NCI-H510A (cell line): ENCODE measurements at places on chromosomes 2 and 18.

GRCh38 chr18:48216639-48217257 lies 192.4 kb downstream of the ZBTB7C start:
- peak; percentile 68 for DNase-seq

- no peak for DNase-seq
Measured at GRCh38 chr2:100620481-100620880, 57.7 kb downstream of the PDCL3 start.

- no peak for DNase-seq
Measured at GRCh38 chr2:133773854-133774653, 205.8 kb upstream of the NCKAP5 start.

- no peak for DNase-seq
Measured at GRCh38 chr2:149023091-149023490, 15.4 kb upstream of the LYPD6B start.

DNA sequence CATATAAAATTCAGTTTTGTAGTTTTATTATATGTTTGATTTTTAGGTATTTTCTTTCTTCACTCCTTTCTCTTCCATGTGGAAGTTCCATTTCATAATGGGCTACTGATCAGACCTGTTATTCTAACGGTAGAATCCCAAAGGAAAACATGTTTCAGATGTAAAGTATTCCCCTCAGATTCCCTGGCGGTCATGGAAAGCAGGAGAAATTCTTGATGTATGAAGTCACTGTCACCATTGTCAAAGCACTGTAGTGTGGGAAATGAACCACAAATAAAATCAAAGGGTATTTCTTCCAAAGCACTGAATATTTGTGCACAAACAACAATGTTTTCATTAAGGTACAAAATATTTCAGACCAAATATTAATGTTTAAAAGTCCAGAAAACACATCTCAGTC lies 237.3 kb upstream of the KLHL14 start:
- DNase-seq: no peak

DNA sequence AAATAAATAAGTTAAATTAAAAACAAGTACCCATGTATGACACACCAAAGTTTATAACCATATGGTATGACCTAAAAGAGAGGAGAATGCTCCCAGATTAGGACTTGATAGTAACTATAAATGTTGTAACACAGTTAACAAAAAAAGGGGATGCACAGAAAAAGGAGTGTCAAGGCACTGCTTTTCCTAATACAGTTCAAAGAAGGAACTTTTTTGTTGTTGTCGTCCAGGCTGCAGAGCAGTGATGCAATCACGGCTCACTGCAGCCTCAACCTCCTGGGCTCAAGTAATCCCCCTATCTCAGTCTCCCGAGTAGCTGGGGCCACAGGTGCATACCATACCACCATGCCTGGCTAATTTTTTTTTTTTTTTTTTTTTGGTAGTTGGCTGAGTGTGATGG lies 2.7 kb downstream of the NARS1 start:
- no peak for DNase-seq

DNA sequence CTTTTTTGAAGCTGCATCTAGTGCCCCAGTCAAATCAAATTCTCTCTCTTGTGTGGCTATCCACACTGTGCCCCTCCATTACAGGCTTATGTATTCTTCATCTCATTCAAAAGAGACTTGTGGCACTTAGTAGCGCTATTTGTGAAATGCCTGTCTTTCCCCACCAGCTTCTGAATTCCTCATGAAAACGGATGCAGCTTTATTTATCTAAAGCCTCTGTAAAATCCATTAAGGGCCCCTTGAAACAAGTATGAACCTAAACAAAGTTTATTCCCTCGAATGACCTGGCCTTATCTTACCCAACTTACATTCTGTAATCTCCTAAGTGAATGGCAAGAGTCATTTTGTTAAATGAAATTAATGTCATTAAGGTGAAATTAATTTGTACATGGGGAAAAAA lies 417.4 kb upstream of the PIK3C3 start:
- DNase-seq: no peak

DNA sequence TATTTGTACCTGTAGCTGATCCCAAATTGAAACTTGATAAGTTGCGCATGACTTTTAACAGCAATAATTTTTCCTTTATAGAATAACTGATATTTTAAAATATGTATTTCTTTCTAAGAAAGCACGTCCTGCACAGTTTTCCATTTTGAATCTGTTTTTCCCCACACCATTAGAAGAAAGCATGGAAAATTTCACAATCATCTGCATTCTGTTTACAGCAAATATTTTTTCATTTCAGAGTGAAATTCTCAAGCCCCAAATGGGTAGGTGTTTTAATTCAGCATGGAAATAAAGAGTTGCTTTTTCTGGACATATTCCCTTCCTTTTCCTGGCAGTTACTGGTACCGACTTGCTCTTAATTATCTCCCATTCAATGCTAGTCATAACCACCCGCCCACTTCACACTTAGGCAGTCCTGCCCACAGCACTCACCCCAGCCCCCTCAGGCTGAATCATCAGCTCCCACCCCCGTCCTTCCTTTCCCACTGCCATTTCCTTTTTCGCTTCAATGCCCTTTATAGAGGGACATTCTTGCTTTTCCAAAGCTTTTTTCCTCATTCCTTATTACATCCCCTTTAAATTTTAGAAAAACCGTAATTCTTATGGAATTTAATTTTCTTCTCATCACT lies 89.2 kb upstream of the GLS start:
- DNase-seq: no peak

- DNase-seq: no peak
Measured at GRCh38 chr2:15692551-15693377, 101.1 kb downstream of the DDX1 start.

DNA sequence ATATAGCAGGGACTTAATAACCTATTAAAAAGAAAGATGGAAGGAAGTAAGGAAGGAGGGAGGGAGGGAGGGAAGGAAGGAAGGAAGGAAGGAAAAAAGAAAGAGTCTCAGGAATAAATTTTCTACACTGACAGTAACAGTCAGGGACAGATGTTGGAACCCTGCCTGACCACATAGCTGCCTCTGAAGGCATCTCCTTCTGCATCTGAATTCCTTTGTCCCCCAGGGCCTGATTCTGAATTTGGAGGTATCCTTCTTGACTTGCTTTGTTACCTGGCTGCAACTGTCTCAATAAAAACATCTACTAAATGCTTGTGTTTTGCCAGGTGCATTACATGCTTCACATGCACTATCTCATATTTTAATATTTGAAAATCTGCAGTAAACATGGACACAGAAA lies 17.4 kb upstream of the LRATD1 start:
- DNase-seq: no peak

GRCh38 chr2:3427272-3427671 lies 47.8 kb downstream of the TRAPPC12 start:
- peak; percentile 31 for DNase-seq

GRCh38 chr2:207632575-207633493 lies 7.6 kb upstream of the METTL21A start:
- no peak for DNase-seq

DNA sequence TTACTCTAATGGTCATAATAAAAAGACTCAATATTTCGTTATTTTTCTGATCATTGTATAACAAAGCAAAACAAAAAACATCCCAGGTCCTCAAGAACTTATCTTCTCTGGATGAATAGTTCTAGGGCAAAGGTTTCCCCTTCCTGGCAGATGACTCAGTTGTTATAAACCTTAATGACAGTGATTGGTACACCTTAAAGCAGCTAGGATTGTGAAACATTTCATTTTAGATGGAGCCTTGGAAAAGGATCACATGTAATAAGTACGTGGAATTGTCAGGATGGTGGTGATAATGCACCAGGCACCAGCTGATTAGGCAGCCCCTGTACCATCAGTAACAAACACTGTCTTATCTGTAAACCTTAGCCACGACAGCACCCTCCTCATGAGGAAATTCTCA lies 47.2 kb downstream of the MEP1B start:
- no peak for DNase-seq

DNA sequence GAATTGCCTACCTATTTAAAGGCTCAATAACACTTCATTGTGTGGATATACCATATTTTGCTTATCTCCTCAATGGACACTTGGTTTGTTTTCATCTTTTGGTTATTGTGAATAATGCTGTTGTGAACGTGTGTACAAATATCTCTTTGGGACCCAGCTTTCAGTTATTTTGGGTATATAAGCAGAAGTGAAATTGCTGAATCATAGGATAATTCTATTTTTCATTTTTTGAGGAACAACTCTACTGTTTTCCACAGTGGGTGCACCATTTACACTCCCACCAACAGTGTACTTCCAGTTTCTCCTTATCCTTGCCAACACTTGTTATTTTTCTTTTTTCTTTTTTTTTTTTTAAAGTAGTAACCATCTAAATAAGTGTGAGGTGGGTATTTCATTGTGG lies 29.0 kb downstream of the PTPN4 start:
- DNase-seq: no peak

DNA sequence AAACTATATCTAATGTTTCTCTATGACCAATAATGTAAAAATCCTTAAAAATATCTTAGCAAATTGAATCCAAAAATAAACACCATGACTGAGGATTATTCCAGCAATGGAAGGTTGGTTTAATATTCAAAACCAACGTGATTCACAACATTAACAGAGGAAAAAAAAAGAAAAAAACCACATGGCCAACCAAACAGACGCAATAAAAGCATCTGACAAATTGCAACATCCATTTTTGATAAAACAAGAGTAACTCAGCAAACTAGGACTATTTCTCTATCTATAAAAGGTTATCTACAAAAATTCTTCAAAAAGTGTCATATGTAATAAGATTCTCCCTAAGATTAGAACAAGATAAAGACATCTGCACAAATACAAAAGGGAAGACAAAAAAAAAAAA lies 28.9 kb downstream of the PPP3R1 start:
- no peak for DNase-seq

- no peak for DNase-seq
Measured at GRCh38 chr2:84891355-84892010, 10.6 kb upstream of the TRABD2A start.

GRCh38 chr18:6327895-6328620 lies 86.7 kb downstream of the L3MBTL4 start:
- DNase-seq: no peak

- DNase-seq: peak; percentile 22
Measured at GRCh38 chr2:25165992-25166875, 2.1 kb downstream of the POMC start.

DNA sequence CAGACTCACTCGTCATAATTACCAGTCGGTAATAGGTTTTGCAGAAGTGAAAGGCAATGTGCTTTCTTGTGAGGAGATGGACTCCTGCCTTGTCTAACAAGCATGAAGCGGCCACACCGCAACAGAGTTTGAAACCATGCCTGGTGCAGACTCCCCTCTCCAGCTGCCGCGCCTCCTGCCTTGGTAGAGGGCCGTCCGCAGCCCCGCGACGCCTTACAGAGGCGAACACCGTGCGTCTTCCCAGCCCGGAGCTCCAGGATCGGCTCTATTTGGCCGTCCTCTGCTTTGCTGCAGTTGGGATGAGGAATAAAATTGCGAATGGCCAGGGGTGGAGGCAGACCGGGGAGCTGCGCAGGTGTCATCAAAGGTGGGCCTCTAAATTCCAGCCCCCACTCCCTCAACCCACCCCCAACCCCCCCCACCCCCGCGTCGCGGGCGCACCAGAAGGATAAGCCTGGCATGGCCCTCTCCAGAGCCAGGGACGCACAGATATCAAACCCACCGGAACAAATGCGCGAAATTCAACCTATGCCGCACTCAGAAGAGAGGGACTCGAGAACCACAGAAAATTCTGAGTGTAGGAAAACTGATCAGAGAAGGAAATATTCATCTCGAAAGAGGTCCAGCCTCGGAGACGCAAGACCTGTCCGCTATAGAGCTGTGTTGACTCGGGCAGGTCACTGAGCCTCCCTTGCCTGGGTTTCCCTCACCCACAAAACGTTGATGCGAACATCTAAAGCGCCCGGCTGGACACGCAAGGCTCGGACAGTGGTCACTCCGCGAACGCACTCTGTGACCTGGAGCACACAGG lies 1.1 kb downstream of the TRABD2A start:
- no peak for DNase-seq

DNA sequence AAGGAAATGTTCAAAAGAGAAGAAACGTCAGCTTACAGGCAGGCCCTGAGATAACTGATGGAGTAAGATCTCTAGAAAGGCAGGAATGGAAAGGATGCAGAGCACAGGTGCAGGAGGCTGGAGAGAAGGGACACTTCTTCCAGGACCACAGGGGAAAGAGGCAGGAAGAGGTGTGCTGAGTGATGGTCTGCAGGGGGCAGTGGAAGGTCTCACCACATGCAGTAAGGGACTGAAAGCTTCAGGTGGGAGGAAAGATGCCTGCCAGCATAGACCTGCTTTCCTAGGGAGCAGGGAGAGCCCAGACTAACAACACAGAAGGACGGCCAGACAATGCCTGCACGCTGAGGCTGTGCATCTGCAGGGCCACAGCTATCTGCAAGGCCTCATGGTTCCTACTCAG lies 156.8 kb downstream of the L3MBTL4 start:
- DNase-seq: no peak

DNA sequence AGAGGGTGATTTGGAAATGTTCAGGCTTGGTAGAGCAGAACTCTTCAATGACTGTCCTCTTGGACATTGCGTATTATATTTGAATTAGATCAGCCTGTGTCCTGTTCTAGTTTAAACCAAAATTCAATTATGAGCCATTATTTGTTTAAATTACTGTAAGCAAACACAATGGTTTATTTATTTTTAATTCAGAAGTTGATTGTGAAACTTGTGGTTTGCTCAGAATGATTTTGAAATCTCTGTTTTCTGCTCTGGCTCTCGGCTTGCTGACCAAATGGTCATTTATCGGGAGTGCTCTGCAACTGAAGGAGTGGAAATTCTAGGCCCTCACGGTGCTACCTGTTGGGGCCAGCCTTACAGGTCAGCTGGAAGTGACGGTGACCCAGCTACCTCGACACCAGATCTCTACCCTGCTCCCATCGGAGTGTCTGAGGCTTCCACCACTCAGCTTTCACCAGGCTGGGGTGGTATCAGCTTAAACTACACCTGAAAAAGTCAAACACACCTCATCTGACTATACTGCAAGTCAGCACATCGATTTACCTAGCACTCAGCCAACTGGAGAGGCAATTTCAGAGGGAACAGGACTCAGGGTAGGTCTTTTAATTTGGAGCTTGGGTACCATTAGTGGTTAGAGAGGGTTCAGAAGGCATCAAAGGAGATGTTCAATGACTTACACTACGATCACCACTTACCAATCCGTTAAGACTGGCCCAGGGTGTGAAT lies 36.8 kb upstream of the GPD2 start:
- no peak for DNase-seq

DNA sequence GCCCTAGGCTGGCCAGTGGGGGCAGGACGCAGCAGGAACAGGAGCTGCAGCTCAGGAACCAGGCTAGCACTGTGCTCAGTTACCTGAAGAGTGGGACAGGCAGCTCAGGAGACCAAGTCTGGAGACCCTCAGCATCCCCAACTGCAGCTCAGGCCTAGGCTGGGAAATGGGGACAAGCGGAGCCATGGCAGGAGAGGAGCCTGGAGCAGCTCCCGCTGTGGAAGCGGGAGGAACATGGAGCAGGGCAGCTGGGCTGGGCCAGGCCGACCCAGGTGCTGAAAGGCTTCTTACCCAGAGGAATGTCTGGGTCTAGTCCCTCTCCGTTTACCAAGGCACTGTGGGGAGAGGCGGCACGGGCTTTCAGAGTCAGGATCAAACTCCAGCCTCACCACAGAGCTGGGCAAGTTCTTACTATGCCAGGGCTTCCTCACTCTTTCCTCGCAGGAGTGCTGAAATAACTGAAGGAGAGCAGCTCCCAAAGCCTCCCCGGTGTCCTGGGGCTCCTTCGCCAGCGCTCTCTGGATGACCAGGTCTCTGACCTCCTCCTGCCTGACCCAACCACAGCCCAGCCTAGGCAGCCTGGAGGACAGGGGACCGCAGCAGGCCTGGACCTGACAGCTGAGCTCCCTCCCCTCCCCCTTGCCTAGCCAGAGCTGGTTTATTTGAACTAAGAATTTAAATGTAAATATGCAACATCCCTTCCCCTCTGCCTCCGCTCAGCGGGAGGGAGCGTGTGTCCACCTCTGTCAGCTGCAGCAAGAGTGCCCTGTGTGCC lies 247.8 kb upstream of the SIX2 start:
- DNase-seq: peak; percentile 82
